Stimulated activated CD8-positive, alpha-beta memory T cell treated with anti-CD3 and anti-CD28 coated beads, Interleukin-2, amount 100 ng/mL, for 1 hour (primary cell): ENCODE measurements at places on chromosomes 16 and 17.

DNA sequence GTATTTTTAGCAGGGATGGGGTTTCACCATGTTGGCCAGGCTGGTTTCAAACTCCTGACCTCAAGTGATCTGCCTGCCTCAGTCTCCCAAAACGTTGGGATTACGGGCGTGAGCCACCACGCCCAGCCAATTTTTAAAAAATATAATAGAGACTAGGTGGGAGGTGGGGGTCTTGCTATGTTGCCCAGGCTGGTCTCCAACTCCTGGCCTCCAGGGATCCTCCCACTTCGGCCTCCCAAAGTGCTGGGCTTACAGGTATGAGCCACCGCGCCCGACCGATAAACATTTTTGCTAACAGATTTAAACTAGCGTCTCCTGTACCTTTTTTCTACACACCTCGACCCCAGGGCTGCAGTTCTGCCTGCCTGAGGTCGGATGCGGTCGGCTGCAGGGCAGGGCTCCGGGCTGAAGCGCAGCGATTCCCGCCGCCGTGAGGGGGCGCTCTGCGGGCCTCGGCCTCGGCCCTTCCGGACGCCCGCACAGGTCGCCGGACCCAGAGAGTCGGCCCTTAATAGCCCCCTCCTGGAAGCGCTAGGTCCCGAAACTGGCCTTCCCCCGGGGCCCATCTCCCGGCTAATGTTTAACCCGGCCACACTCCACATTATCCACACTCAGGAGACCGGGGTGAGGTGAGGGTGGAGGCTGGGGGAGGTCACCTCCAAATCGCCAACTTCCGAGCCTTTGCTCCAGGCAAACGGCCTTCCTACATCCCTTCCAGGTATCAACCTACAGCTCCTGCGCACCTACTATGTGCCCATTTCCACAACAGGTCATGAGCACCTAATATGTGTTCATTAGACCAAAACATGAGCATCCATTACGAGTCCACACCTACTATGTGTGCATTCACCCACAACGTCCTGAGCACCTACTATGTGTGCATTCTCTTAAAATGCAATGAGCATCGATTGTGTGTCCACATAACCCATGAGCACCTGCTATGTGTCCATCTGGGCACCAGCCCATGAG lies 2.0 kb upstream of the GLIS2 start:
- DNase-seq: no peak

GRCh38 chr17:81517339-81518112 lies 4.9 kb upstream of the ACTG1 start:
- DNase-seq: no peak

DNA sequence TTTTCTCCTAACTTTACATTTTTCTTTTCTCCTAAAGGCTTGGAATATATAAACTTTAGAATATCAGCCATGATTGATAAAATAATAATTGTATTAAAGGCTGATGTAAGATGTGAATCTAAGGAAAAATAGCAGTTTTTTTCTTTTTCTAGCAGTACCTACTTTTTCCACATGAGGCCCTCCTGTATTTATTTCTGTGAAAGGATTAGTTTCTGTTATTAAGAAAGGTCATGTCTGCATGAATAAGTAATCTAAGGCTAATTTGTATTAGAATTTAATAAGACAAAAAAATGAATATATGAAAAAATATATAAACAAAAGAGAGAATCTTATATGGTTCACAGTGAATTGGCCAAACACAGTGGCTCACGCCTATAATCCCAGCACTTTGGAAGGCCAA lies 85.3 kb downstream of the STXBP4 start:
- DNase-seq: no peak

DNA sequence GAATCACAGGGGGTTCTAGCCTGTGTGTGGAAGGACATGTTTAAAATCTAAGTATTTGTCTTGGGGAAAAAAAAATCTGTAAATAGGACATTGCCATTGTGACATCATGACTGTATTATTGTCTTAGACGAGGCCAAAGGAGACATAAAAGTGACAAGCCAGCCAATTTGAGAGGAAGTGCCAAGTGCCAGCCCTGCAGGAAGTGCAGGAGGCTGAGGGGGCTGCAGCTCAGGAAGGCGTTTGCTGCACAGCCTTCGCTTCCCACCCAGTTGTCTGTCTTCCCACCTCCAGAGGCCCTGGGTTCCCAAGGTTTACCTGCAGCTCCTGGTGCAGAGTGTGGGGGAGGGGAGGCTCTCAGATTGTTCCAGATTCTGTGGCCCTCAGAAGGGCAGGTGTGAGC lies 1.3 kb downstream of the ADCY7 start:
- DNase-seq: no peak

- no peak for DNase-seq
Observed at GRCh38 chr16:69346683-69347082, 4.9 kb downstream of the TMED6 start.

DNA sequence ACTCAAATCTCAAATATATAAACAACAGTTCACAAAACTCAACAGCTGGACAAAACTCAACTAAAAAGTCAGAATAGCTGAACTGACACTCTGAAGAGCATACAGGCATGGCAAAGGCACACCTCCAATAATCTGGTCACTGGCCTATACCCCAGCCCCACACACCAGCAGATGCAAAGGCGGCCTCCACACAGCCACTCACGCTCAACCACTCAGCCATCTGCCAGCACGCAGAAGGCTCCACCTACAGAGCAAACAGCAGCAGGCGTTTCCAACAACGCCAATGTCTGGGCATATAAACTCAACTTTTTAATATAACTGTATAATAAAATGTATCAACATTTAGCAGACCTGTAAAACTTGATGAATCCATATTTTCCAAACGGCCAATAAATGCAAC lies 17.2 kb downstream of the USP7 start:
- DNase-seq: no peak

DNA sequence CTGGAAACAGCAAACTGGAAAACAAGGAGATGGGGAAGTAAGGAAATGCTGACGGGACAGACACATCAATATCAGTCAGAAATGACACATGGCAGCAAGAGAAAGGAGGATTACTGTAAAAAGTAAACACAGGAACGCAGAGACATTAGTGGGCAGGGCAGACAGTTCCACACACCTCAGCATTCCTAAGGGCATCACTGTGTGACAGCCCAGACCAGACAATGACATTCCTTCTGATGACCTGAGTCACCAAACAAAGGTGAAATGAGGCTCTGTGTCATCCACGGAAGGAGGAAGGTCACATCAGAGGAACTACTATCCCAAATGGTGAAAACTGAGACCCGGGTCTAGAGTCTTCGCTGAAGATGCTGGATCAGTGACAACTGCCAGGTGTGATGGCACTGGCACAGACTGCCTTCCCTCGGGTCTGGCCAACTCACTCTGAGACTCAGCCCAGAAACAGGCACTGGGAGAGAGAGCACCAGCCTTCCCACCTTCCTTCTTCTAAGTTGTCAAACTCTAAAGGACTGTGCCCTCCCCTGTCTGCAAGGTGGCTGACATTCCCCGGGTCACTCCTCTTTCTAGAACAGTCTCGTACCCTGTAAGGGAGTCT lies 36.7 kb downstream of the TK2 start:
- no peak for DNase-seq

DNA sequence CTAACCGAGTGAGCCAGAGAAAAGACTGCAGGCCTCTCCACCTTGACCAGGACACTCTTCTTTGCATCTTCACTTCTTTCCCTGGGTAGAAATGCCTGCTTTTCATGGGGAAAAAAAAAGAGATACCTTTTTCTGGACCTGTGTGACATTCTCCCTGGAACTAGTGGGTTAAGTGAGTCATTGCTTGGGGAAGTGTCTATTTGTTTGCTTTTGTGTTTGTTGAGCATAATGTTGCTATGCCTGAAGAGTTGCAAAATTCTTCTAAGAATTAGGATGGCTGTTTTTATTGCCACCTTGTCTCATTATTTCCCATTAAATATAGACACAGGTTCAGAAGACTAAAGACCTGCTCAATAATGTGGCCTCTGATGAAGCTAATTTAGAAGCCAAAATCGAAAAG lies 18.8 kb downstream of the CLUAP1 start:
- DNase-seq: no peak

DNA sequence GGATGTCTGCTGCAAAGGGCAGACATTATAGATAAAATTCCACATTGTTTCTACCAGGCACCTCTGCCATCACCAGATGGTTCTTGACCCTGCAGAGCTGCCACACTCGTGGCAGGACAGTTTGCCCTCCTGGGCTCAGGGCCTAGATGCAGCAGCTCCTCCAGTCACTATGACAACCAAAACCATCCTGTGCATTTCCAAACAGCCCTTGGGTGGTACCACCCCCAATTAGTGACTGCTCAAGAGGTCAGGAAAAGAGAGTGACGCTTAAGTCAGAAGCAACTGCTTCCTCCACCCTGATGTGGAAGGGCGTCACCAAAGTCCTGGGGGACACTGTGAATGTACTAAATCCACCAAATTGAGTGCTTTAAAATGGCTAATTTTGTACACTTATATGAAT lies 109.2 kb downstream of the C16orf95 start:
- no peak for DNase-seq

DNA sequence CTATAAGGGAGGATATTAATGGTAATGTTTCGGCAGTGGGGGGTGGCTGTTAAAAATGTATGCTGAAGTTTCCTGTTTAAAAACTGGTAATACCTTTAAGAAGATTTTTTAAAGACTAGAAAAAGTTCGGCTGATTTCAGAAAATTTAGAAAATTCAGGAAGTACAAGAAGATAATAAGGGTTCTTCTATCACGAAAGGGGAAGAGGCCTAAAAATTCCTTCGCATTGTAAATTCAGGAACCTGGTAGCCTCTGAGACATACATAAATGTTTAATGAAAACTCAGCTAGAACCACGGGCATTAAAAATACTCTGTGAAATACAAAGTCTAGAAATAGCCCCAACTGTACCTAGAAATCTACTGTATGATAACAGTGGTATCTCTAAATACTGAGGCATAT lies 181.2 kb downstream of the PARN start:
- DNase-seq: no peak

DNA sequence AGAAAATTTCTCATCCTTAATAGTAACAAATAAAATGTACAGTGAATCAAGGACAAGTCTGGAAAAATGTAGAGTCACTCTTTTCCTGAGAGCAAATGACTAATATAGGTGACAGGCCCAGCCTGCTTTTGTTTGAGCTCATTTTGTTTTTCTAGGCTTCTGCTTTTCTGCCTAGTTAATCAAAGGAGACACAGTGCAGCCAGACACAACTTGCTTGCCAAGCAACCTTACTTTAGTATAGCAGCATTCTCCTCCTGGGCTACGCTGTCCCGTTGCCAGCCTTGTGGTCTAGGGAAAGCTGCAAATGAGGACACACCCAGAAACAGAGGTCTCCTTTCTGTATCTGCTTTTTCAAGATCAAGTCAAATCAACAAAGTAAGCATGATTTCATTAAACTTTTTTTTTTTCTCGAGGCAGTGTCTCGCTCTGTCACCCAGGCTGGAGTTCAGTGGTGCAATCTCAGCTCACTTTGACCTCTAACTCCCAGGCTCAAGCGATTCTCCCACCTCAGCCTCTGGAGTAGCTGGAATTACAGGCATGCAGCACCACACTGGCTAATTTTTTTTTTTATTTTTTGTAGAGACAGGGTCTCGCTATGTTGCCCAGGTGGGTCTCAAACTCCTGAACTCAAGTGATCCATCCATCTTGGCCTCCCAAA lies 17.2 kb downstream of the GINS3 start:
- DNase-seq: no peak

GRCh38 chr17:41451154-41451728 lies 10.5 kb upstream of the KRT38 start:
- DNase-seq: no peak

GRCh38 chr16:30697264-30698138 lies 1.5 kb upstream of the SRCAP start:
- DNase-seq: no peak

- DNase-seq: no peak
Observed at GRCh38 chr16:65124212-65124548, 2.3 kb upstream of the CDH11 start.

DNA sequence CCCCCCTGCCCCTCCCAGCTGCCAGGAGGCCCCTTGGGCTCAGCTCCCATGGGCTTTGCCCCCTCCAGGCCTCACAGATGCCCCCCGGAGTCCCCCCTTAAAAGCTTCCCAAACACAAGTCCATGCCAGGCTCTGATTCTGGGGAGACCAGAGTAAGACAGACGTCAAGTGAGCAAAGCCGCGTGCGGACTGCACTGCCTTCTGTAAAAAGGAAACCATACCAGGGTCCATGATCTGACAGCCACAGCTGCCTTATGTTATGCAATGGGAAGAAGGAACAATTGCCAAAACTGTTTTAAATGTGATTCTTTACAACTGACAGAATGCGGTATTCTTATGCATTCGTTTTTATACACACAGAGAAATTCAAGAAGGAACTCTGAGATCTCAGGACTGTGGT lies 17.9 kb upstream of the HEXD start:
- DNase-seq: no peak

DNA sequence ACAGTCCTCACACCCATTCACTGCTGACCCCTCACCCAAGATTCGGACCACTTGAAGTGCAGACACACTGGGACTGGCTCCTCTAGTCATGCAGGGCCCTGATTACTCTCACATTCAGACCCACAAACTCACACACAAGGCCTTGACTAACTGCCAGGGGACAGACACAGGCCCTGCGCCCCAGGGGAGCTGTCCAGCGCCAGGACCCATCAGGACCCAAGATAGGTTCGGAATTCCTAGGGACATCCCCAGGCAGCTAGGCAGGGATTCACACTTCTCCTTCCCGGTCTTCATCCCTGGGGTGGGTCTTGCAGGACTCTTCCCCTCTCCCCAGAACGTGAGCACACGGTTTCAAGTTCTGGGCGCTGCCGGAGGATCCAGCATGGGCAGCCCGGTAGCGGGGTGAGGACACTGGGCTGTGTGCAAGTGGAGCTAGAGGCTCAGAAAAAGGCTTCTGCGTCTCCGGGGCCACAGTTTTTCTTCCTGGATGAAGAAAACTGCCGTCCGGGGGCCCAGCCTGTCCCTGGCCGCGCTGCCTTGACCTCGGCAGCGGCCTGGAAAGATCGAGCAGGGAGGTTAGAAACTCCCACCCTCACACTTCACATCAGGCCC lies 1.6 kb downstream of the SEZ6 start:
- DNase-seq: no peak
